ENCODE measurements at places on chromosomes 1 and 21.

DNA sequence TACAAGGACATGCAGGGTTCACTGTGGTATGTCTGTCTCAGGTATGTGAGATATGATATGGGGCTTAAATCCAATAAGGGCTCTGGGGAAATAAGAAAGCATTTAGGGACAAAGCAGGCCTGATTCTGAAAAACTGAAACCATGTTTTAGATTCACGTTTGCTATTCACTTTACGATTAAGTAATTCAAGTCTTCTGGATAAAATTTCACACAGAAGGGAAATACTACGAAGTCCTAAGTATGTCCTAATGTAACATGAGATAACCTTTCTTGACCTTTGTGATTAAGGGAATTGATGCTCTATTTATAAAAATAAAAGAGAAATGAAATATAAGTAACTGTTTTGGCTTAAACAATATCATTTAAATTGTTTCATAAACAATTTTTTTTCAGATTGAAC lies 55.4 kb downstream of the HNRNPR start:
- no peak for DNase-seq

DNA sequence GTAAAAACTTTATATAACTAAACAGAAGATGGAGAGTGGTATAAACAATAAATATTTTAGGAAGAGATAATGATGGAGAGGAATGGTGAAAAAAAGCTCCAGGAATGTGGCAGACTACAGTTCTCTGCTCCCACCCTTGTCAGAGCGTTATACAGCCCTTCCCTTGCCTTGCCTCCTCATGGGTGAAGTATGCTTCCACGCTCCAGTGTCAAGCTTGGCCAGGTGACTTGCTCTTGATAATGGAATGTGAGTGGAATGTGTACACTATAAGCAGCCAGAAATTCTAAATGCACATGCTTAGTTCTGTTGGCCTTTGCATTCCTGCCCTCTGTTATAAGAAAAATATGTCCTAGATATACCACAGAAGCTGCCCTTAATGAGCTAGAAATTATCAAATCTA lies 24.7 kb upstream of the POGK start:
- no peak for DNase-seq

- DNase-seq: peak; percentile 17
Observed at GRCh38 chr1:158177700-158178450, 2.8 kb upstream of the CD1D start.

GRCh38 chr21:29064850-29065481 lies 8.5 kb downstream of the CCT8 start:
- DNase-seq: no peak

DNA sequence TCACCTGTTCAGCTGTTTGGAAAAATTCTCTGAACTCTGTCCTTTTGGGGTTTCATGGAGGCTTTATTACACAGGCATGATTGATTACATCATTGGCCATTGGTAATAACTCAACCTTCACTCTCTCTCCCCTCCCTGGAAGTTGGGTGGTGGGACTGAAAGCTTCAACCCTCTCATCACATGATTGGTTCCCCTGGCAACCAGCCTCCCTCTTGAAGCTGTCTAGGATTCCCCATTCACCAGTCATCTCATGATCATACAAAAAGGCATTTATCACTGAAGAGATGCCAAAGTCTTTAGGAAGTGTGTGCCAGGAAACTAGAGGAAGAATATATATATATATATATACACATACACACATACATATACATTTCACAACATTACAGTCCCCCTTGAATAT lies 228.5 kb downstream of the ZNF326 start:
- DNase-seq: no peak

GRCh38 chr1:230992100-230992774 lies 13.3 kb downstream of the ARV1 start:
- no peak for DNase-seq

GRCh38 chr1:156750191-156750672 lies 1.2 kb downstream of the HDGF start:
- DNase-seq: no peak

- no peak for DNase-seq
Observed at GRCh38 chr1:226627050-226627755, 78.6 kb downstream of the STUM start.

DNA sequence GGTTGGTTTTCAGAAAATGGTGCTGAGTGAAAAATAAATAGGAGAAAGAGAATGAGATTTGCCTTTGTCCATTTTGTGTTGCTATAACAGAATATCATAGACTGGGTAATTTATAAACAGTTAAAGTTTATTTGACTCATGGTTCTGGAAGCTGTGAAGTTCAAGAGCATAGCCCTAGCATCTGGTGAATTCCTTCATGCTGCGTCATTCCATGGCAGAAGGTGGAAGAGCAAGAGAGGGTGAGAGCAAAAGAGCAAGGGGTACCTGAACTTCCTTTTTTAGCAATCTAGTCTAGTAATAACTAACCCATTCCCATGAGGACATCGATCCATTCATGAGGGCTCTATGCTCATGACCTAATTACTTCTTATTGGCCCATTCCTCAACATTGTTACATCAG lies 209.1 kb upstream of the ZP4 start:
- DNase-seq: no peak

DNA sequence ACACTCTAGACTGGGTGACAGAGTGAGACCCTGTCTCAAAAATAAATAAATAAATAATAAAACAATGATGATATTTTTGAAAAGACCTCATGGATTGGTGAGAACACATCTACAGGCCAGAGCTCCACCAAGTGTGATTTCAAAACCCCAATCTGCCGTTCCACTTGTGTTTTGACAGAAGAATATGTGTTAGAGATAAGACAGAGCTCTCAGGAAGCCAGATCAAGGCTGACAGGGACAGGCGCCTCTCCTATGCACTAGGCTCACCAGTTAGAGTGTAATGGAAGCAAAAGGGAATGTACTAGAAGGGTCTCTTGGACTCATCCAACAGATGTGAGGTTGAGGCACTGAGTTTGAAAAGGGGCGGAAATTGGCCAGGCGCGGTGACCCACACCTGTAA lies 110.7 kb upstream of the ERRFI1 start:
- no peak for DNase-seq

Data from GOT3 (cell line).